ENCODE measurements at places on chromosomes 3 and 15. TPM values are rescaled to one million over a fixed set of nuclear protein-coding genes. Genes with fewer than 3 reads are reported as not detected.

Gene NRROS
- 3.2 TPM for total RNA-seq

GRCh38 chr3:3119393-3119851 is 7.3 kb upstream of the TRNT1 start:
- DNase-seq, result no peak

Gene CMTM8
- total RNA-seq, result 11.6 TPM

Gene SH2D7
- not detected for total RNA-seq

DNA sequence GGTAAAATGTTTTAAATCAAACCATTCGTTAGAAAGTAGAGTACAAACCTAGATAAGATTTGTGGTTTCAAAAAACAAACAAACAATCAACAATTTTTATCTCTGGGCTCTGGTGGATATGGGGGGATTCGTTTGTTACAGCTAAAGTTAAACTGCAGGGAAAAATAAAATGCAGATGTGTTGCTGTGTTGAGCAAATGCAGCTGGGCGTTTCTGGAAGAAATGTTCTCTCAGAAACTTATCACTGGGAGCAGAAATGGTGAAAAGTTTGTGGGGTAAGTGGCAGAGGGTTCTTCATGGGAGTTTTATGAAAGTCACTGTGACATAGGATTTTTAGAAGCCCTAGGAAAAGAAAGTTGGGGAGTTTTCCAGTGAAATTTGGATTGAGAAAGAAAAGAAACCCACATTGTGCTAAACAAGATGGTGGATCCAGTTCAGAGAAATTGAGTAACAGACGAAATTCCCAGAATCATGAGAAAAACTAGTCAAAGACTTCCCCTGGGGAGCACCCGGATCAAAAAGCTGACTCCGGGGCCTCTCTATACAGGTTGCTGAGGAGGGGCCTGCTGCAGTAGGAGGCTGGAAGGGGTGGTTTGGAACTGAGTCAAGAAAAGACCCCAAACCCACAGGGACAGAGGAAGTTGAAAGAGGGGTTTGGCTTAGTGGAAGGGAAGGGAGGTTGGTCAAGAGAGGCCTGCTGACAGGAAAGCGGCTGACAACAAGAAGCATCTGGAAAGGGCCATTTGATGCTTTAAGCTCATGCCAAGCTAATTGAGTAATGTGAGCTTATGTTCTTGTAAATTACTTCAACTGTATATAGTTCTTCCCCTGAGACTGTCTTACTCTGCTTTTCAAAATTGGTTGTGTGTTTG is 108.7 kb downstream of the RARB start:
- no peak for DNase-seq

DNA sequence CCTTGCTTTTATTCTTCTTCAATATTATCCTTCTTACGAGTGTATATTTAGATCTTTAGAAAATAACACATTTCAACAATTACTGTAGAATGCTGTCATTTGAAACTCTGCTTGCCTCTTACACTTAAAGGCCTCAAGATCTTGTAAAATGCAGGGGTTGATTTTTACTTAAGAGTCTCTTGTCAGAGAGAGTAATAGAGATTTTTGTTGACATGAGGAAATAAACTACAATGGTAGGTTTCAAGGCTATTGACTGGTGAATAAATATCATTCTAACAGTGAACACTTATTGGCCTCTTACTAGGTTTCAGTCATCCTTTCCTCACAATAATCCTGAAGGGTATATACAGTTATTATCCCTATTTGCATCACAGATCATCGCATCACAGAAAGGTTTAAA is 344.6 kb downstream of the GBE1 start:
- DNase-seq, result no peak

Gene GOLGA8O
- 0.67 TPM for total RNA-seq

GRCh38 chr3:185931777-185932612 is 5.8 kb downstream of the TRA2B start:
- peak; percentile 19 for DNase-seq

DNA sequence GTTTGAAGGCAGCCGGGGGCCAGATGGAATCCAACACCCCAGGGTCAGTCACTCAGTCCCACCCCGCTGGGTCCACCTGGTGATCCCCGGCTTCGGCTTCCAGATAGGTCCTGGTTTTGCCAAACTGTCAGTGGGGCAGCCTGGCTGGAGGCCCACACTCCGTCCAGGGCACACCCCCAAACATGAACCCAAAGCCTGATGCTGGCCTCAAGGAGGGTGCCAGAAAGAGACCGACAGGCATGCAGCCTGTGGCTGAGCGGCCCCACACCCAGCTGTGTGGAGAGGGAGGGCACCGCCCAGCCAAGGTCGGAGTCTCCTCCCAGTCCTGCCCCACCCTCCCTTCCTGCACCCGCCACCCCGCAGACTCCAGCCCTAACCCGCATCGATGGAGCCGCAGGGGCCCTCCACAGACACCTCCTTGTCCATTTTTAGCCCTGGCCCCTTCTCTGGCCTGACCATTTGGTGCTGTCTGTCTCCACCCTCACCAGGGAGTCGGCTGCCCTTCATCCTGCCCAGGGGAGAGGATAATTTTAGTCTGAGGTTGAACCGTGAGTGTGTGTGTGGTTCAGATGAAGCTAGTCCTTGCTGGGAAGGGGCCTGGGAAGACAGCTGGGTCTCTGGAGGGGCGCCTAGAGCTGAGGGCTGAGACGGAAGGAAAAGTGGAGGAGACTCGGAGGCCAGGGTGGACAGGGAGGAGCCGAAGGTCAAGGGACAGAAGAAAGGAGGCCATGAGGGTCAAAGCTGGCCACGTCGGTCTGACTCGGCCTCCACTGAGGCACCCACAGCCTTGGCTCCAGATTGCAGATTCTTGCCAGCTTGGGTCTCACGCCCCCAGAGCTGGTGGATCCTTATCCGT is 23.1 kb downstream of the TNK2 start:
- DNase-seq, result no peak

- DNase-seq, result no peak
Measured at GRCh38 chr3:129016356-129016719, 15.2 kb downstream of the EFCC1 start.

DNA sequence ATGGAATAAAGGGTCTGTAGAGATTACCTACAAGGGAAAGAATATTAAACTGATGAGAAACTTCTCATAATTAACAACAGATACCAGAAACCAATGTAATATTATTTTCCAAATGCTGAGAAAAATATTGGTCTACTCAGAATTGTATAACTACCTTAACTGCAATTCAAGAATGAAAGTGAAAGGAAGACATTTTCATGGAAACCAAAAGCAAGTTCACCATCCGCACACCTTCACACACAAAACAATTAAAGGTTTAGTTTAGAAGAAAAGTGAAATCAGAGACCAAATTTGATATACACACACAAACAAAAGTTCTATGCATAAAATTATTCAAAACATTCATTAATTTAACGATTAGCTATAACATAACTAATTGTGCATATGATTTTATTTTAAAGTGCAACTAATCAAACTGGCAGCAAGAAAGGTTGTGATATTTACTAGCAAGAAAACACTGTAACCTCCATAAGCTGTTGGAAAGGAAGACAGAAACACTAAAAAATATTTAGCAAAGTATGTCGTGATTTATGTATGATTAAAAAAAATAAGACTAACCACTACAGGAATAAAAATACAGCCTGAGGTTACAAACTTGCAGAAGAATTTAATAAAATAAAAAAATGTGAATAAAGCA is 395.5 kb downstream of the FGF12 start:
- no peak for DNase-seq

Gene CPNE4
- 2.0 TPM for total RNA-seq

- no peak for DNase-seq
Measured at GRCh38 chr3:69246612-69247011, 124.2 kb upstream of the LMOD3 start.

- DNase-seq, result no peak
Measured at GRCh38 chr15:62138124-62138523, 27.0 kb downstream of the C2CD4B start.

GRCh38 chr3:24793896-24794295 is 299.2 kb upstream of the THRB start:
- no peak for DNase-seq

Gene SERPINI2
- total RNA-seq, result 0.45 TPM

Gene PRR20G
- not detected for total RNA-seq

DNA sequence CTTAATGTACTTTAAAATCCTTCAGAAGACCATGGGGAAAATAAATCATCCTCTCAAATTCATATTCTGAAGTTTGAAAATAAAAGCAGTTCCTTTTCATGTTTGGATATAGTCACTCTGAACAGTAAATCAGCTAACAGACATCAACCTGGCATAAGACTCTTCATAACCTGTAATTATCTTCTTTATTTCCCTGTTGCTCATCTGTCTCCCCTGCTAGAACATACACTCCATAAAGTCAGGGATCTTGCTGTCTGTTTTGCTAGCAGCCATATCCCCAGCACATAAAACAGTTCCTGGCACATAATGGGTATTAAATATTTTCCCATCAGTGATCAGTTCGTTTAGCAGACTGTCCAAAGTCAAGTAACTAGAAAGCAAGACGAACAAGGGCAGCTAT is 11.2 kb downstream of the VGLL4 start:
- DNase-seq, result no peak
